CD4-positive, alpha-beta T cell treated with Interleukin-6 at 100 ng/mL for 8 hours (primary cell): ENCODE measurements at places on chromosomes 11 and 22.

GRCh38 chr11:65500387-65501185 lies 1.7 kb downstream of the MALAT1 start:
- no peak for DNase-seq

DNA sequence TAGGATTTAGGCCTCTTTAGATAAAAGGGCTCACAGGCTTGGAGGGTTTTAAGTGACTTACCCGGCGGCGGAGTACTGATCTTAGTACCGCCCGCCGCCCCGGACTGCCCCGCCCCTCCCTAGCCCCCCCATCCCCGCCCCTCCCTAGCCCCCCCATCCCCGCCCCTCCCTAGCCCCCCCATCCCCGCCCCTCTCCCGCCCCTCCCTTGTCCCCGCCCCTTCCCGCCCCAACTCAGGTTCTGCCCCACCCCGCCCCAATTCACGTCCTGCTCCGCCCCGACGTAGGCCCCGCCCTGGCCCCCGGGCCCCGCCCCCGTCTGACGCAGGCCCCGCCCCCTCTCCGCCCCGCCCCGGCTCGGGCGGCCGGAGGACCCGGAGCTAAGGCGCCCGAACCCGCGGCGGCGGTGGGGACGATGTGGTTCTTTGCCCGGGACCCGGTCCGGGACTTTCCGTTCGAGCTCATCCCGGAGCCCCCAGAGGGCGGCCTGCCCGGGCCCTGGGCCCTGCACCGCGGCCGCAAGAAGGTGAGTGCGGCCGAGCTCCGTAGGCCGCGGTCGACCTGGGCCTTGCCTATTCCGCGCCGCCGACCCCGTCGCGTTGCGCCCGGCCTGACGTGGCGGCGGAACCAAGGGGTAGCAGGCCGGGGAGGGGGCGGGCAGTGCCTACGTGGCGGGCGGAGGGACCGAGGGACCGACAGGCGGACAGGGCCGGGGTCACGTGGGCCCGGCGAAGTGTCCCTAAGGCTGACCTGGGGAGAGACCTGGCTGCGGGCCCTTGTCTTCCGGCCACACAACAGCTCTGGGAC lies at the start of gene SCYL1:
Gene SCYL1 (plus strand): TSS at position 343 of the 805 bp plus-strand sequence. CDS start 71 bp downstream, at position 414.
- DNase-seq = peak; percentile 83

- no peak for DNase-seq
Measured at GRCh38 chr11:122872046-122872445, 10.5 kb upstream of the JHY start.

DNA sequence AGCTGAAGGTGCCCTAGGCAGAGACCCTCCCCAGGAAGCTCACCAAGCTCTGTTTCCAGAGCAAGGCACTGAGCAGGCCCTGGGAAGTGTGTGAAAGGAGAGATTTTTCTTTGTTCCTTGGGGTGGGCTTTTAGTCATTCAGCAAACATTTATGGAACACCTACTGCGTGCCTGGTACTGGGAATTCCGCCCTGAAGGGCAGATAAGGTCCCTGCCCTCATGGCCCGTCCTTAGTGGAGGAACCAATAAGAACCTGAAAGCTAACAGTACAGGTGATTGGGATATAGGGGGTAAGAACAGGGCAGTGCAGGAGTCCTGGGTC lies 3.9 kb downstream of the TMEM134 start:
- no peak for DNase-seq

GRCh38 chr11:102622258-102622657 lies 2.9 kb downstream of the MMP20 start:
- no peak for DNase-seq

- DNase-seq = peak; percentile 21
Measured at GRCh38 chr11:68632802-68633201, 51.5 kb upstream of the GAL start.

DNA sequence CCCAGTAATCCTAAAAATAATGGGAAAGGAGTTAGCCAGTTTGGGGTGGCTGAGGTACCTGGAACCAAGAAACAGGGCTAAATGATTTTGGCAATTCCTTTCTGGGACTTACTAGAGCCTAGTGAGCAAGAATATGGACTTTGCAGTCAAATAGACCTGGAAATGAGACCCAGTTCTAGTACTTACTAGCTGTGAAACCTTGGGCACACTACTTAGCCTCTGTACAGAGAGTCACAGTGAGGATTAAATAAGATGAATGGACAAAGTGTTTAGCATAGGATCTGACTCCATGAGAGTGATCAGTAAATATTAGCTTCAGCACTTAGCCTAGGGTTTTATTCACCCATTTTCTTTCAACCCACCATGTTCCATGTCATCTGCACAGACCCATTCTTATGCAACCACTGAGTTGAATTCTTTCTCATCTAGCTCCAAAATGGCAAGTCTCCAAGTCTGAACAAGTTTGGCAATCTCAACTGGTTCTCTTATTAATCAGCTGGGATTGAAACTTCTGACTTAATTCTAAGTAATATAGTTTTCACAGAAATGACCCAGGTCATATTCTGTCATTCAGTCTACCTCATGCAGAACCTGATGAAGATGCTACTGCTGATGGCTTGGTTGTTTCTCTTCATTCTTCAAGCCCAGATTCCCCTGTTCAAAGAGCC lies 15.0 kb upstream of the SORL1 start:
- no peak for DNase-seq

GRCh38 chr11:46391578-46392420 lies at the start of gene CHRM4:
Gene CHRM4, minus strand, starts transcription at chr11:46391776. Its CDS starts 5,219 bp downstream, at chr11:46386557.
- DNase-seq = no peak

DNA sequence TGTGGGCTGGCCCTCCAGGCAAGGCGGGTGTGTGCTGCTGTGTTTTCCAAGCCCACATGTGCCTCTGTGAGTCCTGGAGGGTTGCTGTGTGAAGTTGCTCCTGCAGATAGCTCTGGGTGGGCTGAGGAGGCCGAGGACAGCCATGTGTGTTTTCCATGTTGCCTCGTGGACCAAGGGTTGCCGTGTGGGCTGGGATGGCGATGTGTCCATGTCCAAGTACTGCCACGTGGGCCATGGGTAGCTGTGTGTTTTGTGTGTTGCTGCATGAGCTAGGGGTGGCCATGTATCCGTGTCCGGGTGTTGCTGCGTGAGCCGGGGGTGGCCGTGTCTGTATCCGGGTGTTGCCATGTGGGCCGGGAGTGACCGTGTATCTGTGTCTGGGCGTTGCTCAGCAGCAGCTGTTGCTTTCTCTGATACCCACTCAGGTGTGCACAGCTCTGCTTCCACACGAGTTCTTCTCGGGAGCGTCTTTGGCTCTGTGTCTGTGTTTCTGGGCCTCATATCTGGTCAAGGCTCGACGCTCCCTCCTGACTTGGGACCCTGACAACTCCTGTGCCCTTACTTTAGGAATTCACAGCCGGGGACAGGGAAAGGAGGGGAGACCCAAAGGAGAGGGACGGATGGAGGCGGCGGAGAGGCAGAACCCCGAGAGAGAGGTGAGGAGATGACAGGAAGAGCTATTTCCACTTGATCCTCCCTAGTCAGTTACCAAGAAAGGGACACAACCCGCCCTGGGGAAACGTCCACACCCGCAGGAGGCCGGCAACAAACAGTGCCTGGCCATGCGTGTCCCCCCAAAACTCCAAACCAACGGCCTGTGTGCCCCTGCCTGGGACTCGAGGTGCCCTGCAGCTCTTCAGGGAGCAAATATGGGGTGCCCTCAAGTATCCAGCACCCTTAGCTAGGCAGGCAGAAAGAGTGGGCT lies 83.1 kb downstream of the PHF21B start:
- no peak for DNase-seq

GRCh38 chr11:105881027-105881426 lies 141.0 kb downstream of the MSANTD4 start:
- no peak for DNase-seq

- DNase-seq = no peak
Measured at GRCh38 chr11:72727521-72727920, 24.7 kb downstream of the ARAP1 start.

DNA sequence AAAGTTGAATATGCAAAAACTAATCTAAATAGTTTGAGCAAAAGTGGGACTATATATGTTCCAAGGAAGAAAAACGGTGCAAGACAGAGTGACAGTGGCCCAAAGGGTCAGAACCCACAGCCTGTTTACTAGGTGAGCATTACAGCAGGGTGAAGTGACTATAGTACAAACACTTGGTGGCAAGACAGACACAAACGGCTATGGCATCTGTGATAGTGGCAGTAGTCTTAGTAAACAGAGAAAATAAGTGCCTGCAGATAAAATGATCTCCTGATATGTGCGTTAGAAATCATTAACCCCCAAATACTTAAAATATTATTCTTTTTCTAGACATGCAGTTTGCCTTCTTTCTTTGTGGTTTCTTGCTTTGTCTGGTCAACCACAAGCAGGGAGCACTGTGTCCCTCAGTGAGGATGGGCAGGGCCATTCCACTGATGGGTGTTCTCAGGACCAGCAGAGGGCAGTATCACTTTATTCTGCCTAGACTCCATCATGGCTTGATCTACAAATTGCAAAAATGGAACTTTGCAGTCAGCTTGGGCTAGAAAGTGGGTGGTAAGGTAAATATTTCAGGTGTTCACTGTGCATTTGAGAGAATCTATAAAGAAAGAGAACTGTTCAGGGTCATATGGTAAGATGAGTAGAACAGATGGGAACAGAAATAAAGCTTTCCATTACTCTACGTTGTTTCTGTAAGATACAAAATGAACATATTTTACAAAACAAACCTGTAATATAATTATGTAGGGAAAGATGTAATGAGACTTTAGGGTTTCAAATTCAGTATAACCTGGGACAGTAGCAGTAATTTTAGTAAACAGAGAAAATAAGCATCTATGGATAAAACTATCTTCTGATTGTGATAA lies 198.2 kb downstream of the SWAP70 start:
- peak; percentile 39 for DNase-seq

DNA sequence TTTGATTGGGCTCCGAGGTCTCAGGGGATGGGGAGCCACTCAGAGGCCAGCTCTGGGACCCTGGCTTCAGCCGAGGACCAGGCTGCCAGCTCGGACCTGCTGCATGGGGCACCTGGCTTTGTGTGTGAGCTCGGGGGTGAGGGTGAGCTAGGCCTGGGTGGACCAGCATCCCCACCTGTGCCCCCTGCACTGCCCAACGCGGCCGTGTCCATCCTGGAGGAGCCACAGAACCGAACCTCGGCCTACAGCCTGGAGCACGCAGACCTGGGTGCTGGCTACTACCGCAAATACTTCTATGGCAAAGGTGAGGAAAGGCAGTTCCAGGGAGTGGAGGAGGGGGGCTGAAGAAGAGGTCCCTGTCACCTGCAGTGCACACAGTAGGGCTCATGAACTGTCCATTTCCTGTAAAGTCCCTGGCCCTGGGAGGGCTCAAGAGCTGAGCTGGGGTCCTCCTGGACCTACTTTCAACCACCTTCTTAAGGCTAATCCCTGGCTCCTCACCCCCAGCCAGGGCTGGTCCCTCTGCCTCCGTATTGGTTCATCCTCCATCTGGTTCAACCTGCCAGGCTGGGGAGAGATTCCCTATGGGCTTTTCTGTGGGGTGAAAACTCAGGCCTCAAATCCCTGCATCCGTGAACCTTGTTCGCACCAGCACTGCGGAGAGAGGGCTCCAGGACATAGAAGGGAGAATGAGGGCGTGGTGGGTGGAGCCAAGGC lies 3.6 kb downstream of the SIPA1 start:
- DNase-seq = no peak

DNA sequence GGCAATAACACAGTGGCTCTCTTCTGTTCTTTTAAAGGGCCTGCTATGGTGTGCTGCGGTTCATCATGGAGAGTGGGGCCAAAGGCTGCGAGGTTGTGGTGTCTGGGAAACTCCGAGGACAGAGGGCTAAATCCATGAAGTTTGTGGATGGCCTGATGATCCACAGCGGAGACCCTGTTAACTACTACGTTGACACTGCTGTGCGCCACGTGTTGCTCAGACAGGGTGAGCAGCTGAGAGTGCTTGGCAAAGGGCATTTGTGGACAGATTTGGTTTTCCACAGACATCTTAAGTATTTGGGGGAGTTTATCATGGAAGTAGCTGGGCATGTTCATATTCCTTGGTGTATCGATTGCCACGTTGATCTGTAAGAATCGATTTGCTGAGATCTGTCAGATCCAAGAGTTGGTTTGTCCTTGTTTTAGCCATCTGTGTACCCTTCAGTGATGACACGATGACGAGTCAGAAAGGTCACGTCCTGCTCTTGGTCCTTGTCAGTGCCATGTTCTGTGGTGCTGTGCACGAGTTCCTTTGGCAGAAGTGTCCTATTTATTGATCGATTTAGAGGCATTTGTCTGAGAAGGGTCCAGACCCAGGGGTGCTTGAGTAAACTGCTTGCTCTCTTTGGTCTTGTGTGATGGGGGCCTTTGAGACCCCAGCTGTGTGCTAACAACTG lies 4.8 kb downstream of the RPS3 start:
- no peak for DNase-seq

GRCh38 chr11:73384125-73384441 lies 7.9 kb downstream of the RELT start:
- no peak for DNase-seq

DNA sequence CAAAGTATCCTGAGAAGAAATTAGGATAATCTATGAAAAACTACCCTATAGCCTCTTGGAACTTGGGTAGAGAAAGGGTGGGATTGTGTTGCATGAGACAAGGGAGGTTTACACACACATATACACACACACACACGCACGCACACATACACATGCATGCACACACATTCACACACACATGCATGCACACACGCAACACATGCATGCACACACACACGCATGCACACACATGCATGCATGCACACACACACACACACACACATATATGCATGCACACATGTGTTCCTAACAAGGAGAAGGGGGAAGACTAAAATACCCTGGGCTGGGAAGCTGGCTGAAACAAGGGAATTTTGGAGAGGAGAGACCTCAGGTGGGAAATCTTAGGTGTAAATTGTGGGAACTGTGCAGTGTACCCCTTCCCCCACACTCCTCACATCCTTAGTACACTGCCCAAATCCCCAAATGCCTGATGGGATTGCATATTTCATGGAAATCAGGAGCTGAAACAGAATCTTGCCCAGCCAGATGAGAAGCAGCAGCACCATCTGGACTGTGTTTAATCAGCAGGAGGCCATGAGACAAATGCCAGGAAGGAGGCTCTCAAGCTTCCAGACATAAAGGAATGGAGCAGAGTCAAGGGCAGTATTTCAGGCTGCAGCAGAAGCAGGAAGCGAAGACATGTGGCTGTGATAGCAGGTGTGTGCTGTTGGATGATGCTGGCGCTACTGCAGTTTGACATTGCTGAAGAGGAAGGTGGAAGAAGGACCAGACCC lies 14.6 kb upstream of the POLD3 start:
- no peak for DNase-seq

DNA sequence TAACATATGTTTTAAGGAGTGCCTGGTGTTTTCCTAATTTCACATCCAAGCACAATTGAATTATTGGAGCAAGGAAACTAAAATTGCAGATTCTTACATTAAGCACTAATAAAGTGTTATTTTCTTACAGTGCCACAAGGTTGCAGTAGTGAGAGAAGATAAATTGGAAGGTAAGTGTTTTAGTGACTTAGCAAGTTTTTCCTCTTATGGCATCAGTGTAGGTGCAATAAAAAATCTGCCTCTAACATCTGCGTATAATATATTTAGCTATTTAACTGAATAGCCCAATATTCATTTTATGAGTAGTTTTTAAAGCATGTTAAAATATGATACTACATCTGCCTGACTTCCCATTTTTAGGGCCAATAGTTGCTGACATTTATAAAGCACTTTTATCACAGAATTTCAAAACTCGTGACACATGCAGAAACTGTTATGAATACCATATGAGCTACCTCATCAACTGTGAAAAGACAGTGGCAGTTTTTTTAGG lies 19.0 kb downstream of the POLD3 start:
- DNase-seq = no peak

GRCh38 chr22:19214078-19214473 lies 35.5 kb upstream of the SLC25A1 start:
- no peak for DNase-seq
